C1 segment of cervical spinal cord (tissue), 14 donors: ENCODE measurements at places on chromosomes 6 and 20.

GRCh38 chr6:127538750-127539264 lies 19.7 kb upstream of the MTCL3 start:
- DNase-seq = no peak

GRCh38 chr6:85677234-85677956 lies 34.7 kb upstream of the SYNCRIP start:
- DNase-seq = no peak

DNA sequence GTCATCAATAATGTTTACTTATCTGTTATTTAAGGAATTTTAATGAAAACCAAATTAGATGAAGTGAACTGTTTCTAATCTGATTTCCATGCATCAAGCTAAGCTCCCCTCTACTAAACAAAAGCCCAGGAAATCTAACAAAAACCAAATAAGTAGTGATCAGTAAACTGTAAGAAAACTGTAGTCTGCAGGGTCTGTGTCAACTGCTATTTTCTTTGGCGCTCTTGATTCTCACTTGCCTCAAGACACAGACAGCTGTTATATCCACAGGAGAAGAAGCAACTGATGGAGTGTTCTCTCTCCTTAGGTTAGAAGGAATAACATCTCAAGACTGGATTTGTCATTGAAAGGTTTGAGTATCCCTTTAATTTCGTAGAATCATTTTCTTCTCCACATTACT lies 293.5 kb downstream of the PHF3 start:
- DNase-seq = no peak

- DNase-seq = no peak
Observed at GRCh38 chr6:104788400-104788799, 71.3 kb downstream of the HACE1 start.

- DNase-seq = no peak
Observed at GRCh38 chr20:58695895-58696375, 3.3 kb downstream of the NPEPL1 start.

GRCh38 chr20:20747298-20747697 lies 34.9 kb upstream of the RALGAPA2 start:
- DNase-seq = no peak

GRCh38 chr20:64027981-64028685 lies 7.8 kb upstream of the C20orf204 start:
- no peak for DNase-seq

DNA sequence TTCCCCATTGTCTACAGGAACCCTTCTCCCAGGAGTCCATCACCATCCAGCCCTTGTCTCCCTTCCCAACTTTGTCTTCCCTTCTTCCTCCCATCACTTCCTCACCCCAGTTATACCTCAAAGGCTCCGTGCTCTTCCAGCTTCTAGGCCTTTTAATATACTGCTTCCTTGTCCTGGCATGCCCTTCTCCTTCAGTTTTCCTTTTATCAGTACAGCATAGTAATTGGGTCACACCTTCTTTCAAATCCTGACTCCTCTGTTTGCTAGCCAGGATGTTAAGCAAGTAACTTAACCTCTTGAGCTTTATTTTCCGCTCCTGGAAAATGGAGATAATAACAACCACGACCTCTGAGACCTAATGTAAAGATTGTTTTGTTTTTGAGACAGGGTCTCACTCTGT lies 54.9 kb upstream of the PNRC1 start:
- no peak for DNase-seq

- no peak for DNase-seq
Observed at GRCh38 chr6:4506223-4506622, 270.0 kb upstream of the CDYL start.

DNA sequence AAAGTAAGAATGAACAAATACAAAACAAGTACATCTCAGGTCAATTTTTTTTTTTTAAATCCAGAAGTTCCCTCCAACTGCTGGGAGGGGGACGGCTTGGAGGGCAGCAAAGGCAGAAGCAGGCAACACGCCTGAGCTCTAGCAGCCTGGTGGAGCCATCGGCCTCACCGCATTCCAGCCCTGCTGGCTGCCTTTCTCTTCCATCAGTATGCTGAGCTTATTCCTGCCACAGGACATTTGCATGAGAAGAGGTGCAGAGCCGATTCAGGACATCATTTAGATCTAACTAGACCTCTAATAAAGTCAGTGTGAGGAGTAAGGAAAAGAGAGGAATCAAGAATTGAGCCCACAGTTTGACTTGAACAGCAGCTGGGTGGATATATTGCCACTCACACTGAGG lies 318.8 kb downstream of the ZFAND3 start:
- no peak for DNase-seq

DNA sequence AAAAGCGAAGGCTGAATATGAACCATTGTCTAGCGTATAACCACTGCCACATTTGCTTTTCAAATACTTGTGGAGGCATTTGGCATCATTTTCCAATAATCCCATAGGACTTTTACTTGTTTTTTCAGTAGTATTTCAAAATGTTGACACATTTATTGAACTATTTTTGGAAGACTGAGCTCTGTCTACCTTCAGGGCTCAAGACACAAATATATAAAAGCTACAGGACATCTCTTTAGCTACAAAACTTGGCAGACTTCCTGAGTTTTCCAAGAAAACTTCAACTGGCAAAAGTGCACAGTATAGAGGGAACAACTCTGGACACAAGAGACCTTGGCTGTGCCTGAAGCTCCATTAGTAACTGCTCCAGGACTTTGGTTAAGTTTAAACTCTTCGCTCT lies 13.4 kb downstream of the EPB41L2 start:
- DNase-seq = no peak
